ENCODE measurements at places on chromosomes 6 and 20.

DNA sequence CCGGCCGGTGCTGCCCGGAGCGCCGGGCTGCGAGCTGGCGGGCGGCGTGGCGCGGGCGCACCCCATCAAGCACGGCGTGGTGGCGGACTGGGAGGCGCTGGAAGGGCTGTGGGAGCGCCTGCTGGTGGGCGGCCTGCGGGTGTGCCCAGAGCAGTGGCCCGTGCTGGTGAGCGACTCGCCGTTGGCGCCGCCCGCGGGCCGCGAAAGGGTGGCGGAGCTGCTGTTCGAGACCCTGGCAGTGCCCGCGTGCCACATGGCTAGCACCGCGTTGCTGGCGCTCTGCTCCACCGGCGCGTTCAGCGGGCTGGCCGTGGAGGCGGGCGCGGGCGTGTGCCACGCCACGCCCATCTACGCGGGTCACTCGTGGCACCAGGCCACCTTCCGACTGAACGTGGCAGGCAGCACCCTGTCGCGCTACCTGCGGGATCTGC lies 517 bp downstream of the ACTL10 start:
- no peak for DNase-seq

DNA sequence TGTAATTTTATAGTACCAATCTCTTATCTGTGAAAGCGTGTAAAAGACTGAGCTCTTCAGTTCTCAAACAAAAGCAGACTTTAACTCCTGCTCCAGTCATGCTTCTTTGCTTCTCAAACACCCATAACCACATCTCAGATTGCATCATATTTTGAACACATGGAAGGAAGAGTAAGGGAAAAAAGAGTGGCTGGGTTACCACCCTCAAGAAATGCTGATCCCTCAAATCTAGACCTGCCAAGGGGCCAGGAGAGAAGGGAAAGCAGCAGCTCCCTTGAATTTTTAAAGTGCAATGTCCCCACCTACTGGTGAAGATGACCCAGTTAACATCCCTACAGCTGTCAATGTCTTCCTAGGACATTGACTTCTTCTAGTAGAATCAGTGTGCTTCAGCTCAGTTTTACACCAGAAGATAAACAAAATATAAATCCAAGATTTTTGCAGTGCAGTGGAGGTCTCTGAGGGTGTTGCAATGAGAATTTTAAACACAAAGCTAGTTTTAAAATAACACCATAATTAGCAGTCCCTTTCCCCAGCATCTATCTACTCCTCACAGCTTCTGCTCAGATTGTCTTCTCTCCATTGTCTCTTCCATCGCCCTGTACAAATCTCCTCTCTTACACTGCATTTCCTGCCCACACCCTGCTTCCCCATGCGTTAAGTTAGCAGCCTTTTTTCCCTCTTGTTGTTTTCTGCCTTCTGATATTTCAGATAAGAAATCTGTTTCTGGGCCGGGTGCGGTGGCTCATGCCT lies 22.6 kb upstream of the HLA-DQB2 start:
- no peak for DNase-seq

DNA sequence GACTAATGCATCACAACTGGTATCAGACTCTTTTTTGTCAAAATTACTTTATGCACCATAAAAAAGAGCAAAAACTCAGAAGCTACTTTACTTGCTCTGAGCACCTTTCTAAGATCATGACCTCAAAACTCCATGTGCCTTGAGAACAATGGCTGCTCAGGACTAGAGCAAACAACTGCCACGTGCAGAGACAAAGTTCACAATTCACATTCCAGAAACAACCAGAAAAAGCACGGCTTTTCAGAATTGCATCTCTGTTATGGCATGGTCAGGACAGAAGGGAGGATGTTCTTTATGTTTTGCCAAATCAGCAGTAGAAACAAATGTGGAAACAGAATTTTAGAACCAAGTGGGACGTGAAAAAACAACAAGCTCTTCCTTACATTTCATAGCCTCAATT lies 70.5 kb downstream of the CNKSR3 start:
- DNase-seq, result no peak

DNA sequence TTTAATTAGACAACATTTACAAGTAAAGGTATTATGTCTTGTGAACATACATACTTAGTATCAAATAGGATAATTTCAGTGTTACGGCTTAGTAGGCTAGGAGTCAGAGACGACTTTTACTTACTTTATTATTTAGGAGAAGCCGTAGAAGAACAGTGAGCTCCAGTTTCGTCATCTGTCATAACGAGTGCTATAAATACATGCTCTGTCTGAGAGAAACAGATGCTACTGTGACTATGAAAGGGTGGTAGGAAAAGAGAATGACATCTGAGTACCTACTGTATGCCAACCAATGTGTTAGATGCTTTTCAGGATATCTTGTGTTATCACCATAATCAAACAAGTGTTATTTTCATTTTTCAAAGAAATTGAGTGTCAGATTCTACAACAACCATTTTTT lies 119.0 kb downstream of the EYA4 start:
- DNase-seq, result no peak

DNA sequence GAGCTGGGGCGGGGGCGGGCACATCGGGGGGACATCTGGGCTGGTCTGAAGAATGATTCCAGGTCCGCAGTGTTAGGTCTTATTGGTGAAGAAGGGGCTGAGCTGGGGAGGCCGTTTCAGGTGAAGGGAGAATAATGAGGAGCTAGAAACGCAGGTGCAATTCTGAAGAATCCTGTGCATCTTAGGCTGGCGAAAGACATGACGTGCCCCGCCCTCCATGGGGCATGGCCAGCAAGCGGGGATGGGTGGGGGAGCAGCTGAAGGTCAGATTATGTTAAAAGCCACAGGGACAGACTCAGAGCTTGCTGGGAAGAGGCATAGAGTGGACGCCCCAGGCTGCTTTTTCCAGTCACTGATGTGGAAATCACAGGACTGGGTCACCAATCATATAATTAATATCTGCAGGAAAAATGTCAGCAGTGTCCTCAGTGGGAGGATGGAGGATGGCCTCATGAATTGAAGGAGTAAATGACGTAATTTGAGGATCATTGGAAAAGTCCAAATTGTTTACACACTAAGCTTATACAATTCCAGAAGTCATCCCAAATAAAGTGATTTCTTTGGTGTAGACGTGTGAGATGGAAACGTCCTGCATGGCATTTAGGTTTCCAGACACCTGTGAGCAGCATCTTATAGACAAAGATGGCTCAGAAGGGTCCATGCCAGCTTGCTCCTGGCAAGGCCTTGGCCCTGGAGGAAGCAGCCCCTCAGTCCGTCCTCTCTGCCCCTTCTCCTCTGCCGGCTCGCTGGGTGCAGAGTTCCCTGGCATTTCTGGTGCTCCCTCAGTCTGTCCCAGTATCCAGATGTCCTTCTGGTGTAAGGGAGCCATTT lies 109.6 kb upstream of the FRMD1 start:
- DNase-seq, result no peak

DNA sequence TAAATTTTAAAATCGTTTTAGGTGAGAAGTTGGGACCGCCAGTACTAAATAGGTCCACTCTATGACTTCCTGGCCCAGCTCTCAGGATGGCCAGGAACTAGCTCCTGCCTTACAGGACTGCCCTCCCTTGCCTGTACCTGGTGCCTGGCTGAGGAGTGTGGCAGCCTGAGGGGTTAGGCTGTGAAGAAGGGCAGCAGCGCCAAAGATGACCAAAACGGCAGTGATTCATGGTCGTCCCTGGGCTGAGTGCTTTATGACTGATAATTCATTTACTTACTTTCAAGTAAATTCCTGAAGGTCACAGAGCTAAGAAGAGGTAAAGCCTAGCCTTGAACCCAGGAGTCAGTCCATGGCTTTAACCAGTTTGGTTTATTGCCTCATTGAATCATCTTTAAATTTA lies 22.1 kb downstream of the STK35 start:
- no peak for DNase-seq

DNA sequence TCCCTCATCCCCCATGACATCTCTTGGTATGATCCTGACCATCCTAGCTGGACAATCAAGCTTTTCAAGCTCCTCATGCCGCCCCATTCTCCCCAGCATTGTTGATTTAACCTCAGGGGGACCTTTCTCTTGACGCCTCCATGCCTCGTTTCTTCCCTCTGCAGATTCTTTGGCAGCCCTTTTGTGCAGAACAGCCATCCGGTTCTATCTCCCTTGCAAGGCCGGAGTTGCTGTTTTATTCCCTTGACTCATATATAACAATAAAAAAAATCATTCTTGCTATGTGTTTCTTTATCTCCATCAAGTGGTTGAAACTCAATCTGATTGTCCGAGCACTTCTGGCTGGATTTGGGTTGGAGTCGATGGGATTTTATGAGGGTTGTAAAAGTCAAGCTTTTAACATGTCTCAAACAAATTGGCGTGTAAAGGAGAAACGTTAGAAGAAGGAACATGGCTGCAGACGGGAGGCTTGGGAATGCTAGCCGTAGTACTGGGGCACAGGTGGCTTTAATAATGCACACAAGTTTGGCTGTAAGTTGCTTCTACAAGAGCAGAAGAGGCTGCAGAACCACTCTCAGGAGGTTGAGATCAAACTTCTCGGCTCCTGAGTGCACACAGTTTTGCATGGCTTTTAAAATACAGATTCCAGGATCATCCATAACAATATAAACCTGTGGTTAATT lies 3.9 kb upstream of the SULF2 start:
- DNase-seq, result no peak

DNA sequence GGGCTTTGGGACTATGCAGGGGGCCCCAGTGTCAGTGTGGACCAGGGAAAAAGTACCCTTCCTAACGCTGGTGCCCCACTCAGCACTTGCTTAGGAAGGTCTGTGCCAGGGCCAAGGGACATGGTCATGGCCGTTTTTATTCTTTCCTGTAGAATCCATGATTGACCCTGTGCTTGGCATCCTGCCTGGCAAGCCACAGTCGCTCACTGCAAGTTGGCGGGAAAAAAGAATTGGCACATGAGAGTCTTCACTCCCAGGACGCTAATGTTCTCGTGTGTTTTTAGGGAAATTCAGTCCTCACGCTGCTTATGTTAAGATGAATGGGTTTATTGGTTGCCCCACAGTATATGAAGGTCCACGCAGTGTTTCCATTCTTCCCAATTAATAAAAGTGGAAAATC lies 253.4 kb downstream of the CDH4 start:
- no peak for DNase-seq

DNA sequence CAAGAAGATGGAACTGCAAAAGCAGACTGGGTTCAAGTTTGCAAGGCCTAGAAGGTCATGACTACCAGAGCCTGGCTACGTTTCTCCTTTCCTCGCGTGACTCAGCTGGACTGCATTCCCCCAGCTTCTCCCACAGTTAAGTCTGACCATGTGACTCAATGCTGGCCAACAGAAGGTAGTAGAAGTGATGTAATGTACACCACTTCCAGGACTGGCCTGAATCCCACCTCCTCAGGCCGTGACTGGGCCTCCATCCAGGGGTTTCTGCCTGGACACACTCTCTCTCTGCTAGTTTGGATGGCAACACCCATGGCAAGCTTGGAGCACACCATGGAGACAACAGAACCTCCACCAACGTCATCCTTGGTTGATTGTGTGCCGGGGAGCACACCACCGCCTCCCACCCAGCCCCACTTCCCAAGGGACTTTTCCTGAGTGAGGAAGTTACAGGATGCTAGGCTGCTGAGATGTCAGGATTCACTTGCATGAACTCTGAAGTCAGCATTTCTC lies 112.0 kb upstream of the CDYL start:
- DNase-seq, result peak; percentile 63

DNA sequence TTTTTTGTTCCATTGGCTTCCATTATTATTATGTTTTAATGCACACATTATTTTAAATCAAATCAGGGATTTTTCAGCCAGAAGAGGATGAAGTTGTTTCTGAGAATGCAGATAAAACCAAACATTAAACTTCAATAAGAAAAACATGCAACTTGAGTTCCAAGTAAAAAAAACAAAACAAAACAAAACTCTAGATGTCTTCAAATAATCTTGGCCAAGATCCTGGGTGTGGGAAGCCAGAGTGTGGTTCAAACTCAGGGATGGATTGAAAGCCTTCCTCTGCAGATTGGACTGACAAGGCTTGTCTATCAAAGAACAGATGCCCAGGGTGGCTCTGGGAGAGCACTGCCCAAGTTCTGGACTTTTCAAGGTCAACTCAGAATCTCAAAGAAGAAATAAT lies 134.1 kb downstream of the LCA5 start:
- no peak for DNase-seq

- DNase-seq, result no peak
These were observed 16.4 kb downstream of the TBPL1 start for GRCh38 chr6:133969285-133969920.

GRCh38 chr6:166849749-166850183 lies 106.6 kb downstream of the RNASET2 start:
- no peak for DNase-seq

GRCh38 chr6:72798196-72798595 lies 176.3 kb downstream of the KCNQ5 start:
- no peak for DNase-seq

- no peak for DNase-seq
These were observed 657.1 kb downstream of the CBLN4 start for GRCh38 chr20:55348223-55348622.

- DNase-seq, result no peak
These were observed 260.3 kb downstream of the LRFN2 start for GRCh38 chr6:40326714-40327421.

- no peak for DNase-seq
These were observed 178.2 kb downstream of the HDGFL1 start for GRCh38 chr6:22747571-22747970.

DNA sequence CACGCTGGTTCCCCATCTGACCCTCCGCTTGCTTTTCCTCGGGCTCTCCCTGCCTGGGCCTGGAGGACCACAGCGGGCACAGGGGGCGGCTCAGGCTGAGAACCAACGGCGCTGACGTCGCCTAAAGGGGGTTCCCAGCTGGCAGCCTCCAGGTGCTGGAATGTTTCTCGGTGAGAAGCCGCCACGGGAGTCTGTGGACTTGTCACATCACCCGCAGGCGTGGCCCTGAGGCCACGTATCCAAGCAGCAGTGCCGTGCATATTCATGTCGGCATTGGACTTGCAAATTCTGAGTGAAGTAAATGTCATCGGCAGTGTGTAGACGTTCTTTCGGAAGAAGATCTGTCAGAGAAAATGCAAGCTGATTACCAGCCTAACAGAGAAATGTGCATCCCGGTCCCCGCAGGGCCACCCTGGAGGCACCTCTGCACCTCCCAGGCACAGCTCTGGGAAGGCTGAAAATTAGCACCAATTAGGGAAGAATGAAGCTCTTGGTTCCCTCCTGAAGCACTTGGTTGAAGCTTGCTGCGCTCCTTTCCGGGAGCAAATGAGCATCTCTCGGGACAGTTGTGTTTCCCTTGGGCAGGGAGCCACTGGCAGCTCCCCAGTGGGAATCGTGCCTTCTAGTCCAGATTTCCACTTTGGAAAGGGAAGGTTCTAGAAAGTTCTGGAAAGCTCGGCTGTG lies 24.3 kb downstream of the NTSR1 start:
- no peak for DNase-seq
